Stimulated activated CD4-positive, alpha-beta T cell treated with anti-CD3 and anti-CD28 coated beads, Interleukin-4, amount 100 ng/mL, for 1 hour (primary cell): ENCODE measurements at places on chromosomes 1 and 21.
A peak's percentile ranks its signal among the peaks of the same experiment; 100 is the strongest.

- DNase-seq: no peak
Measured at GRCh38 chr1:43314233-43314632, 13.5 kb downstream of the TIE1 start.

DNA sequence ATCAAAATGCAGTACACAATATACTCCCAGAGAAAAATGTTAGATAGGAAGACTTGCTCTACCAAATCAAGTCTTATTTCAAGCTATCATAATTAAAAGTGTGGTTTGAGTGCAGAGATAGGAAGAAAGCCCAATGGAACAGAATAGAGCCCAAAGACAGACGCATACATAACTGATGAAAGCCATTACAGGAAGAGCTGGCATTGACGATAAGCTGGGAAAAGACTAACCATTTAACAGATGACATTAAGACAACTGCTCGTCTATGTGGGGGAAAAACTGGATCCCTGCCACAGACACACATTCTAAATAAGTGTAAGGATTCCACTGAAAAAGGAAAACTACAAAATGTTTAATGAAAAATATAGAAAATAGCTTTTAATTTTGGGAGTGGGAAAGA, 85.5 kb downstream of the NGF start:
- DNase-seq: no peak

GRCh38 chr1:116531917-116532316, 38.9 kb downstream of the CD58 start:
- DNase-seq: no peak

- no peak for DNase-seq
Measured at GRCh38 chr1:24827379-24828135, 82.3 kb downstream of the CLIC4 start.

- no peak for DNase-seq
Measured at GRCh38 chr1:204139088-204139487, 12.8 kb downstream of the ETNK2 start.

DNA sequence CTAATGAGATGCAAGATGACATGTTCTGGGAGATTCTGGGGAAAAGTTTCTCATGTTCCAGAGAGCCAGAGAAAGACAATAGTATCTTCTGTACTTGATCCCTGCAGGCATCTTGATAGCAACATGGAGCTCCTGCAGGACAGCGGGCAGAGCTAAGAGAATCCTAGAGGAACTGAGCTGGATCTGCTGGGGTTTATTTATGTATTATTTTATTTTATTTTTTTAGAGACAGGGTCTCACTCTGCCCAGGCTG, 22.7 kb upstream of the SCAF4 start:
- no peak for DNase-seq

DNA sequence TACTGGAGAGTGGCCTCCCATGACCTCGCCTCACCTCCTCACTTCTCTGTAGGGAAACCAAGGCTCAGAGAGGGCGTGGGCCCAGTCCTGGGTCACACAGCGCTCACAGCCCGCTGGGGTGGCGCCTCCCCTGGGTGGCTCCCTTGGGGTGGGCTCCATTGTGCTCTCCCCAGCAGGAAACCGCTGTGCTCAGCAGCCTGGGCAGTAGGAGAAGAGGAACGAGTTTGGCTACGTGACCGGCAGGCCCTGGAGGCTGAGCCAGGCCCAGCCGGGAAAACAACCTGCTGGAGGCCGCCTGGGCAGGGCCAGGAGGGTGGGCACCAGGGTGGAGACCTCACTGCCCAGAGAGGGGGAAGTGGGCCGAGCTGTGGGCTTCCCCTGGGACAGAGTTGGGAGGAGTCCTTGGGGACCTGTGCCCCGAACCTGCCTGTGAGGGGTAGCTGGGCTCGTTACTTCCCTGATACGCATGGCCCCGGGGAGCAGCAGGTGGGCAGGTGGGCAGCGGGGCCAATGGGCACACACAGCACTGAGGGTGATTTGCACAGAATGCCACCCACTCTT, 15.0 kb upstream of the FAM131C start:
- DNase-seq: no peak

DNA sequence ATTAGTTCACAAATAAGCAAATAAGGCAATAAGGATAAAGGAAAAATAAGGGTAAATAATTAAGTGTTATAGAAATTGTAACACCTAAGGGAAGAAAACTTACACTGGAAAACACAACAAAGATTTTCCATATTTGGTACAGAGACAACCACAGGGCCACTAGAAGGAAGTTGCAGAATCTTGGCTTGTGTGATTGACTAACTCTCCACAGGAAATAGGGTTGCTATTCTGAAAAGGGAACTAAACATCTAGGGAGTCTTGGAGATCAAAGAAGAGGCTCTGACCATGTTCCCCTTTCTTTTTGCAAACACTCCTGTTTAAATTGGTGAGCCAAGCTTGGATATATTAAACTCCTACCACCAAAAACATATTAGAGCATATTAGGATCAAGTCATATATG, 59.1 kb downstream of the APCS start:
- DNase-seq: no peak

DNA sequence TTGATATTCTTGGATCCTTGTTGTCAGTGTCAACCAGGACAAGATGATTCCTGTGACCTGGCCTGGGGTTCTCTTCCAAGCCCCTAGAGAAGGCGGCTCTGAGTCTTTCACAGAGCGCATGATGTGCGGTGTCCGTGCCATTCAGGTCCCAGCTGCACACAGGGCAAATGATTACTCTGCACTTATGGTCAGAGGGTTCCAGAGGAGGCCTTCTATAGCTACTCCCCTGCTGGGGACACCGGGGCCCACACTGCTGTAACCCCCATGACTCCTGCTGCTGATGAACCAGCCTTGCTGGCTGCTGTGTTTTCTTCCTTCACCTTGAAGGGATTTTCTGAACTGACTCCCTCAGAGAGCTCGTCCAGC, 1.5 kb downstream of the PTGFRN start:
- DNase-seq: no peak

DNA sequence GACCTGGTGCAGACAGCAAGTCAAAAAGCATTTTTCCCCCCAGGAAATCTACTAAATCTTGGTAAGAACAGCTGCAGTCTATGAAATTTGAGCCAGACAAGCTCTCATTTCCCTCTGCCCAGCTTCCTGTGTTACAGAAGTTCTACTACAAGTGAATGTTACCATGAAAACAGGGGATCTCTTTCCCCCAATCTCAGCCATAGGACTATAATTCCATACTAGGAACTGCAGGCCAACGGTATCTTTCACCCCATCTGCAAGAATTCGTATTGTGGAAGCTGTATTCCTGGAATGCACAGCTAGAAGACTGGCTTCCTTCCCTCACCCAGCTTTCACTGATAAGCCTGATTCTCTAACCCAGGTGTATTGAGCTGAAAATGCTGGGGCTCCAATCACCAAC, 1655.4 kb downstream of the BRINP3 start:
- no peak for DNase-seq

GRCh38 chr21:25186273-25186672, 421.0 kb downstream of the MRPL39 start:
- DNase-seq: no peak

GRCh38 chr1:29062157-29062942, 61.4 kb downstream of the TMEM200B start:
- peak; percentile 24 for DNase-seq

DNA sequence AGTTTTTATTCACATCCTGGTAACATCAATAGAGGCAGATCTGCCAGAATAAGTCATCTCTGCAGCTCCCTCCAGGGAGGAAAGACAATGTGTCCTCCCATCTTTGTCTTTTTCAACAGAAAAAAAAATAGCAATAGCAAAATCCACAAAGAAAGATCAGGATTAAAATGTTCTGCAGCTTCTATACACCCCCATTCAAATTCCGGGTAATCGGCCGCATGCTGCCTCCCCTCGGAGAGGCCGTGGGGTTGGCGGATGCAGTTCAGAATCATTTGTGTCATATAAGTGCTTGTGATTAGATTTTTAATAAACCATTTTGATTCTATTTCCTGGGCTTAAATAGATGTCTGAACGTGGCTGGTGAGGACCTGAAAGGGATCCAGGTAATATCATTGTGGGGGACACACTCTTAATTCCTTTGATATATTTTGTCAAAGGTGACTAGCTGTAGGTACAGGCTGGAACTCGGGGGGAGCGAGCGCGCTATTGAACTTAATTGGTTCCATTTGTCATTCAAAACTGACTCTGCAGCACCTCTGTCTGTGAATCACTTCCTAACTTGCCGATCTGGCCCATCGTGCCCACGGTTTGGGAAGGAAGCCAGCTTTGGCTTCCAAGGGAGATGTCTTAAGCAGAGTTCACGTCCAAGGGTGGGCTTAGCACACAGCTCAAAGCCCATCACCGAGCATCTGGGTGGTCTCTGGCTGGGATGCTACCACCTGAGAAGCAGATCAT, 85.6 kb upstream of the ARHGEF16 start:
- no peak for DNase-seq

DNA sequence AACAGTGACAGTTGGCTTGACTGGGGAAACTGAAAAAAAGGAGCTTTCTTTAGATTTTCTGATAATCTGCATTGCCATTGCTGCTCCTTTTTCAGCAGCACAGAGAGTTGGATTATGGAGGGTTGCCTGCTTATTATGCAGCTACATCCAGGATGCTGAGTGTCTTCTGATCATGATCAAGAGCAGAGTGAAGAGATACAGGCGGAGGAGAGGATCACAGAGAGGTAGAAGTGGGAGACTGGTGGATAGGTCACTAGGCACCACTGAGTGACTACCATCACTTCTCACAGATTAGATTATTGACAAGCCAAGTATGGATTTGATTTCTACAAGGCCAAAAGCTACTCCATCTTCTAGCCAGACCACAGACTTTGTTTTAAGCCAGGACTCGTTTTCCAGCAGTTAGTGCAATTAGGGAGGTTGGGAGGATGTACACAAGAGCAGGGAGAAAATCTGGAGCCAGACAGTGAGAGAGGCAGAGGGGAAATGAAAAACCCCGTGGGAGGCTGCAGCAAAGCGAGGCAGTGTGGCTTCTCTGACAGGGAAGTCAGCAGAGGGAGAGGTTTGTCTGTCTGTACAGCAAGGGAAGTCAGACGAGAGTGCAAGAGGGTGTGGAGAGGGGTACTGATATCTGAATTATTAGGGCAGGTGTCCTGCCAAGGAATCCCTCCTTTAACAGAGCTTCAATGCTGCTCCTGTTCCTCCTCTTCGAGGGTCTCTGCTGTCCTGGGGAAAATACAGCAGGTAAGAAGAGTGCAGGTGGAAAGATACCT, at the start of gene CD1E:
Gene CD1E, plus strand, starts transcription at position 592 of the 773 bp plus-strand sequence. Its CDS starts 95 bp downstream, at position 687.
- DNase-seq: no peak

DNA sequence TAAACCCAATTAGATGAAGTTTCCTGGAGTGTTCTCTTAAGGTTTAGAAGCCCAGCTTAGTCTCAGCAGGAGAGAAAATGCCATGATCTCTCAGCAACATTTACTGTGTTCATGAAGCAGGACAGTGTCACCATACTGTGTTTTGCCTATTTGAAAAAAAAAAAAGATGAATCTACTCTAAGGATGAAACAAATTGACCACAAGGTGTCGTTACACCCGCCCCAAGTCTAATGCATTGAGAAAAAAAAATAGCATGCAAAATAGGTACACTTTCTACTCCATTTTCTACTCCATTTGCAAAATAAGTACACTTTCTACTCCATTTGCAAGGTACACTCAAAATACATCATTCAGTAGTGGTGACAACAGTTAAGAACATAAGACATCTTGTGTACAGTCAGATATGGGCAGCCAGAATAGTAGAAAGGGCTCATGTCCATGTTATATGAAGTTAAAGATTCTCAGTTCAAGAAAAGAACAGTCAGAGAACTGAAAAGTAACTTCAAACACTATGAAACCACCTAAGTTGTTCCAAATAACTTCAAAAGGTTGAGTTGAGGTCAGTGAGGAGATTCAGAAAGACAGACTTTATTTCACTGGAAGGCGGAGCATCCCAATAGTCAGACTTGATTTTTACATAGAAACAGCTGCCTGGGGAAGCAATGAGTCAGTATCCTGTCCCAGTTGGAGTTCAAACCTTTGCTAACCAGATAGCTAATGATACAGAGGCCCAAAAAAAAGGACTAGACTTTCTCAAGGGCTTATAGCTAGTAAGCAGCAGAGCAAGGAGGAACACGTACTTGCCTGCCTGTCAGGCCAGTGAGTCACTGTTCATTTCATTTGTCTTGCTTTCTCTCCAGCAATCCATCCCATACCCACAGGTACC, 13.3 kb downstream of the PLPPR5 start:
- no peak for DNase-seq

GRCh38 chr1:81165963-81166362, 634.8 kb upstream of the ADGRL2 start:
- DNase-seq: no peak

- DNase-seq: no peak
Measured at GRCh38 chr1:192707978-192708547, 72.1 kb downstream of the RGS13 start.

DNA sequence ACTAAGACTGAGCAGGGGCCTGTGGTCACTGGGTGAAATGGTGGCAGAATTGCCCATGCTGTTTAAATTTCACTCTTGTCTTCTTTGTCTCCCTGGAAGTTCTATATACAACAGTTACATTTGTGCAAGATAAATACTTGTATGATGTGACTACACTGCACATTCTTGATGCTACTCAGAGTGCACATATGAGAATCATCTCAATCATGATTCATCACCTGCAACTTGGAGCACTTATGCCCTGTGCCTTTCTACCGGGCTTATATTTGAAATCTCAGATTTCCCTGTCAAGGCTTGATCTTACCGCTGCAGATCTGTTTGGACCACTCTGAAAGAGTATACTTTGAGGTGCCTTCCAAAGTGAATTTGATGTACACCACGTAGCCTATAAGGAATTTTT, 10.6 kb downstream of the PGM1 start:
- DNase-seq: no peak

DNA sequence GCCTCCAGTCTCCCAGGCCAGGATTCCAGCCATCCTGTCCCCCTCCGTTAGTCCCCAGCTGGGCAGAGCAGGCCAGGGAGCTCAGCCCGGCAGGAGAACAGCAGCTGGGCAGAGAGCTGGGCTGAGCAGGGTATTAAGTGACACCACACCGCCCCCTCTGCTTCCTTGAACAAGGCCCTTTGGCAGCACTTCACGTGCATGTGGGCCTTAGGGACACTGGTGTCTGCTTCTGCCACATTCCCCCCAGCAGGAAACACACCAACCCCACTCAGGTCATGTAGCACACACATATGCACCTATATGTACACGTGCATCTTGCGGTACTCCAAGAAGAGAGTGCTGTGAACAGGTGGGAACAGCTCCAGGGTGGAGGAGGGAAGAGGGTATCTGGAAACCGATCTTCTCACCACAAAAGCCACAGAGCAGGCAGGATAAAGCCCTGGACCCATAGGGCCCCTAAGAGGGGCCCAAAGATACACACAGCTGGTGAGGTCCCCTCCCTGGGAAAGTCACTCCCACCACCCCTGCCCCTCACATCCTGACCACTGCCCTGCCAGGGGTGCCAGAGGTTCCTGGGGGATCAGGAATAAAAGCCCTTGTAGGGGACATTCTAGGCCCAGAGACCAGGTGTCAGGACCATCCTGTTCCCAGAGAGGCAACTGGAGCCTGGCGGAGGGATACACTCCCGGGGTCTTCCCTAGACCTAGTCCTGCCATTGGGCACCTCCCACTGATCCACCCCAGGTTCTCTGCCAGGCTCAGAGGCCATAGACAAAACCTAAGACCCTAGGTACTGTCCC, 4.5 kb downstream of the EPHA2 start:
- no peak for DNase-seq

DNA sequence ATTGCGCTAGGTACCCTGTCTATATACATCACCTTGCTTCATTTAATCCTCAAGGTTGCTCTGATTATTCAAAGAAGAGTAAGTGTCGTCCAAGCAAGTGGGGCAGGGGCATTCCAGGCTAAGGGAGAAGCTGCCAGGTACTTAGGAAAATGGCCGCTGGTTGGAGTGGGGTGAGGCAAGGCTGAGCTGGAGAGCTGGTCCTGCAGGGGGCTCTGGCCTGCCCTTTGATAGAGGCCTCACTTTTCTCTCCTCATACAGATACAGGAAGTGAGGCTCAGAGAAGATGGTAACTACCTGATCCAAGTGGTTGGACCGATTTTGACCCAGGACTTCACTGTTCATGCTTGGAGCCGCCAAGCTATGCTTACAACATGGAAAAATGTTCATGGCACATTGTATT, 86.9 kb upstream of the ZBTB40 start:
- DNase-seq: no peak
